ENCODE measurements at places on chromosomes 12 and 14.
A peak's percentile ranks its signal among the peaks of the same experiment; 100 is the strongest.

- no peak for DNase-seq
These were observed 369.6 kb downstream of the DUSP6 start for GRCh38 chr12:88982694-88983093.

DNA sequence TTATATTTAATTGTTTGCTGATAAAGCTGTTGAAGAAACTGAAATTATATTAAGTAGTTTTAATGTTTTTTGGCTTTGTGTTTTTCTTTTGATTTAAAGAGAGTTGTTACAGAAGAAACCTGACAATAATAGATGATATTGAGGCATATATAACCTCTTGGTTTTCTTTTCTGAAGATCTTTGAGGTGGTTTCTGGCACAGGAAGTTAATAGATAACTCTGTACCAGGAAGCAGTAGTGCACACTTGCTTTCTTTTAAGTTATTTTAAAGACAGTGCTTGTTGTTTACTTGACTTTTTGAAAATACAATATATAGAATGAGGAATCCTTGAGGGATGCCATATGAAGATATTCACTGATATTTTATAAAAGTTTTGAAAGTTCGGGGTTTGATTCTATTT lies 209.0 kb upstream of the FBXO33 start:
- no peak for DNase-seq

DNA sequence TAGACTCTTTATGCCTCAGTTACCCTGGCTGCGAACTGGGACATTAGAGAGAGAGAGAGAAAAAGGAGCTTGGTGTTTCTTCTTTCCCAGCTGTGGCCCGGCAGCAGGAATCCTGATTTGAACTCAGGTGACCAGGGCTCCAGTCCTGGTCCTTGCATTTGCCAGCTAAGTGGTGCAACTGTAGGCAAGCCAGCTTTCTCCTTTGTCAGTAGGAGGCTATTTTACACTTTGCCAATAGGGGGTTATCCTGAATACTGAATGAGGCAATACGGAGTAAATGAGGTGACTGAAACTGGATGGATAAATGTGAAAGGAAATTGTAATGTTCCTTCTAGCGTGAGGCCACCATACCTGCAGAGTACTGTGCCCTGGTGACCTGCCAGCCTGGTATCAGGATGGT lies 27.8 kb downstream of the KCNA5 start:
- DNase-seq = no peak

- peak; percentile 80 for DNase-seq
These were observed at the start of gene ESPL1 for GRCh38 chr12:53267999-53268629. ESPL1 (plus strand) TSS chr12:53268299; CDS start chr12:53268767, 468 bp downstream.

DNA sequence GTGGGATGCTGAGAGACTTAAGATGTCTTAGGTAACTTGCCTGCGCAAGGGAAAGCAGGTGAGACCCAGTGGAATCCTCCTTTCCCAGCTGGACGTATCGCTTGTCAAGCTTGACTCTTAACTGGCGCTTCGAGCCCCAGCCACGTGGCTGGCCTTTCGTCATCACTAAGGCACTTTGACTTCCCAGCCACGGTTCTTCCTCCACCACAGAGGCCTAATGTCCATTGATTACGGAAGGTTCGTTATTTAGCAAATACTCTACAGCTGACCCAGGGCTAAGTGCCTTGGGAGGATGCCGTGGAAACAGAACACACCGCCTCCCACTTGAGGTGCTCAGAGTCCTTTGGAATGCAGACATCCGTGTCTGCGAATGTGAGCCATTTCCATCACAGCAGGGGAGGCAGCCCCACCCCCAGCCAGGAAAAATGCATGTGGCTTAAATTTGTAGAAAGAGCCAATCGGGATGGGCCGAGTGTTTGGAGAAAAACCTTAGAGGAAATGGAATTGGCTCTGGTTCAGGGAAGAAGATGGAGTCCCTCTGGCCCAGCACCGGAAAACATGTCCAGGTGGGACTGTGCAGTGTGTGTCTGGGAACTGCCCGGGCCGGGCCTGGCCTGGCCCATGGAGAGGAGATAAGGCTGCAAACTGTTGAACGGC lies 115.7 kb downstream of the PLXNC1 start:
- DNase-seq = no peak

DNA sequence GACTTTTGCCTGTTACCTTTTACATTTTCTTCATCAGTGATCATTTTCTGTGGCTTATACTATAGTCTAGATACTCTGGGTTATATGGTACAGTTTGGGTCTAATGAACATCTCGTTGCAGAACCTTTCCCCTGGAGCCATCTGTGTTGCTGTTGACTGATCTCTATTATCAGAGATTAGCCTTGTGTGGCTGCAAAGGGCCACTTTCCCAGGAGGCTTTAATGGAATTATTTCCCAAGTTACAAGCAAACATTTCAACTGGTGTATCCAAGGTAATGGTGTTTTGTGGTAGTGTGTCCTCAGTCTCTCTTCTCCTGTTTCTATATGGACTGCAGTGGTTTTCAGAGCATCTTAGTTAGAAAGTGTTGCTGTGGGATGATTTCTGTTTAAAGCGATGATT lies 25.9 kb downstream of the UTP20 start:
- DNase-seq = peak; percentile 93
